ENCODE measurements at places on chromosomes 5 and 9. TPM values are rescaled to one million over a fixed set of nuclear protein-coding genes. Genes with fewer than 3 reads are reported as not detected.

CATSPER3 gene
- 0.51 TPM for total RNA-seq

SLC25A46 gene
- 49.6 TPM for total RNA-seq

HARS2 gene
- total RNA-seq: 34.1 TPM

SPINK4 gene
- not detected for total RNA-seq

TRIP13 gene
- 20.1 TPM for total RNA-seq

F2RL1 gene
- total RNA-seq: 2.0 TPM

HRCT1 gene
- total RNA-seq: not detected

SYNPO gene
- 0.18 TPM for total RNA-seq

WHRN gene
- total RNA-seq: 5.2 TPM

PHYKPL gene
- 97.6 TPM for total RNA-seq

PCDHB7 gene
- total RNA-seq: not detected

LCN2 gene
- total RNA-seq: not detected

IL31RA gene
- total RNA-seq: 0.89 TPM

TLX3 gene
- not detected for total RNA-seq

OLFML2A gene
- total RNA-seq: not detected

DMRT3 gene
- total RNA-seq: not detected

RNF14 gene
- 38.5 TPM for total RNA-seq

OR1Q1 gene
- total RNA-seq: not detected

MAMDC2 gene
- total RNA-seq: not detected

CDX1 gene
- not detected for total RNA-seq

IFNA10 gene
- not detected for total RNA-seq

PELO gene
- 17.5 TPM for total RNA-seq

SUB1 gene
- total RNA-seq: 304 TPM

OXCT1 gene
- total RNA-seq: 74.5 TPM

DMXL1 gene
- total RNA-seq: 26.8 TPM

TSLP gene
- total RNA-seq: 0.60 TPM

RANBP3L gene
- not detected for total RNA-seq

C9 gene
- total RNA-seq: not detected

MELK gene
- 57.1 TPM for total RNA-seq

C5orf63 gene
- total RNA-seq: 9.7 TPM
